ENCODE measurements at places on chromosomes 2 and 18.

DNA sequence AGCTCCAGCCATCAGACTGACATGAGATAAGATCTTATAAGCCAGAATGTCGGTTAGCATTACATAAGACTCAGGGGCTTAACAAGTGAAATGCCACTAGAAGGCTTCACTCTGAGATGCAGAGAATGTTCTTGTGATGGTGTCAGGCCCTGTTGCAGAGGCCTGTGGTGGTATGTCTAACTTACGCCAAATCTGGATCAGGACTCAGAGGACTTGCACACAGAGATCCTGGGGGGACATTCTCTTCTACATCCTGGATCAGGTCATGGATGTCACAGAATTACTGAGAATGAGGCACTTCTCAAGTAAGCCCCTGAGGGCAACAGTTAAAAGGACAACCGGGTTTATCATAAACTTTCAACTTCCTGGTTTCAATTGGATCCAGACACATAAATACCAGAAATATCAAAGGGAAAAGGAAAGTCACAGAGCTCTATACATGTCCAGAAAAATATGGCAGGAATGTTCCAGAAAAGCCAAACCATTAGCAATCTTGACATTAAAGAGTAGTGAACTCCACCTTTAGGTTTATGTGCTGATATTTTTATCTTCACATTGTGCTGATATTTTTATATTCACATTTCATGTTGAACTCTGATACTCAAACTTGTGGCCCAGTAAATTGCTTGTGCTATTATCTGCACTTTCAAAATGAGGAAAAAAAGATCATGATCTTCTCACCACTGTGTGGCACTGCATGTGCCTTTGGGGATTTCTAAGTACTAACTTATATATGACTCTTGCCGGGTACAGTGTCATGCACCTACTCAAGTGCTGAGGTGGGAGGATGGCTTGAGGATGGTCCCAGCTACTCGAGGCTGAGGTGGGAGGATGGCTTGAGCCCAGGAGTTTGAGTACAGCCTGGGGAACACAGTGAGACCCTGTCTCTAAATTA is 137.5 kb upstream of the RNF152 start:
- DNase-seq, result no peak

DNA sequence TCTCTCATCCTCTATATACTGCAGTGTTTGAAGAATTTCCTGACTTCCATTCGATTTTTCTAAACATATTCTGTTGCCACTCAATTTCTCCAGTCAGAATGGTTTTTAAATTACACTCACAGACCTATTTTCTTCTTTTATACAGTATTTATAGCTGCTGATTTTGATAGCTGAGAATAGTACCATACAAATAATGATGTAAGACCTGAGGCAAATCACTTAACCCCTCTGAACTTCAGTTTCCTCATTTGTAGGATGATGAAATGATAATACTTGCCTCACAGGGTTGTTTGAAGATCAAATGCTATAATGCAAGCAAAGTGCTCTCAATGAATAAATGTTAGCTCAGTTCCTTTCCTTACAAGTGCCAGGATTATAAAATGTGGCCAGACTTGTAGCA is 241.8 kb downstream of the CPS1 start:
- DNase-seq, result no peak

GRCh38 chr2:127479219-127479825 is 47.0 kb downstream of the IWS1 start:
- DNase-seq, result peak; percentile 43

DNA sequence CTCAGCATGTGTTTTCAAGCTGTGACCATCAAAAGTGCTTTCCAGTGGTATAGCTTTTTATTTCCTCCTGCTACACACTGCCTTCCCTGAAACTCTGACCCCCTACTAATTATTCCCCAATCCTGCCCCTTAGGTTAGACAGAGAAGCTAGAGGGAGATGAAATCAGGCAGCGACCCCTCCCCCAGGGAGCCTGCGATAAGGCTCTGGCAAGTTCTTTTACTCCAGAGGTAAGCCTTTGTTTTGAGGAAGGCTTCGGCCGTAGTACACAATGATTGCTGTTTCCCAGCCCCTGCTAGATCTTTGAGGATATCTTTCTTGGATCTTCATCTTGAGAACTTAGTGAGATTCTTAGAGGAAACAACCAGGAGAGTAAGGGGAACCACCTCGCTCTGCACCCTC is 33.5 kb upstream of the NOL4 start:
- DNase-seq, result no peak

DNA sequence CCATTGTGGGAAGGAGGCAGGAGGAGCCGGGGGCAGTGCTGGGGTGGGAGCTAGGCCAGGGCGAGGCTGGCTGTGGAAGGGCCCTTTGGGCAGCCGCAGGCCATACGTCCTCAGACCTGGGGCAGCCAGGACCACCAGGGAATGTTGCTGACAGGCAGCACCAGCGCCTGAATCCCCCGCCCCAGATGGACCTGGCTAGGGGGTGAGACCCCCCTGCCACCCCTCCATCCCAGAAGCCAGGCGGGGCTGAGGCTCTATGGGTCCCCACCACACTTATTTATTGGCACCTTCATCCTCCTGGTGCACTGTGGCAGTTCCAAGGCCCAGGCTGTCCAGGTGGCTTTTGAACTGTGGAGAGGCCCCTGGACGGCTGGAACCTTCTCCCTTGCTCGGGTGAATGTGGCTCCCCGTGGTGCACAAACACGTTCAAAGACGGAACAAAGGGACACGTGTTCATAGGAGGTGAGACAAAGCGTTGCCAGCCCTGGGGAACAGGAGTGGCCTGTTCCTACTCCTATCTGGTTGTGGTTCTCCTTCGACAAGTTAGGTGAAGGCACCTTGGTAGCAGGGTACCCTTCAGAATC is 35.1 kb downstream of the RAMP1 start:
- no peak for DNase-seq

DNA sequence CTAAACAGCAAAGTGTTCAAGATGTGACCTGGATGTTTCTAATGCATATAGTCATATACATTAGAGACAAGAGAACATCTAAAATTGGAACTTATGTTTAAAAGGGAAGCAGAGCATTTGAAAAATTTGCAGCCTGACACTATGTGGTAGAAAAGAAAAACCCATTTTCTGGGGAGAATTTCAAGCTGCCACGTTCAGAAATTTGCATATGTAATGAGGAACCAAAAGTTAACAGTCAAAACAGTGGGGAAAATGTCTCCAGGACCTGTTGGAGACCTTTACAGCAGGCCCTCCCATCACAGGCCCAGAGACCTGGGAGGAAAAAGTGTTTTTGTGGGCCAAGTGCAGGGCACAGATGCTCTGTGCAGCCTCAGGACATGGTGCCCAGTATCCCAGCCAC is 8.2 kb upstream of the TMEM18 start:
- DNase-seq, result no peak

- no peak for DNase-seq
Measured at GRCh38 chr18:76943542-76944339, 121.4 kb downstream of the ZNF236 start.

- no peak for DNase-seq
Measured at GRCh38 chr2:200399046-200399445, 92.6 kb downstream of the SPATS2L start.

GRCh38 chr2:42593282-42593681 is 24.9 kb downstream of the MTA3 start:
- no peak for DNase-seq

GRCh38 chr2:38259311-38259710 is 117.8 kb downstream of the ATL2 start:
- DNase-seq, result no peak

GRCh38 chr2:157498483-157498882 is 54.6 kb upstream of the CYTIP start:
- DNase-seq, result no peak

DNA sequence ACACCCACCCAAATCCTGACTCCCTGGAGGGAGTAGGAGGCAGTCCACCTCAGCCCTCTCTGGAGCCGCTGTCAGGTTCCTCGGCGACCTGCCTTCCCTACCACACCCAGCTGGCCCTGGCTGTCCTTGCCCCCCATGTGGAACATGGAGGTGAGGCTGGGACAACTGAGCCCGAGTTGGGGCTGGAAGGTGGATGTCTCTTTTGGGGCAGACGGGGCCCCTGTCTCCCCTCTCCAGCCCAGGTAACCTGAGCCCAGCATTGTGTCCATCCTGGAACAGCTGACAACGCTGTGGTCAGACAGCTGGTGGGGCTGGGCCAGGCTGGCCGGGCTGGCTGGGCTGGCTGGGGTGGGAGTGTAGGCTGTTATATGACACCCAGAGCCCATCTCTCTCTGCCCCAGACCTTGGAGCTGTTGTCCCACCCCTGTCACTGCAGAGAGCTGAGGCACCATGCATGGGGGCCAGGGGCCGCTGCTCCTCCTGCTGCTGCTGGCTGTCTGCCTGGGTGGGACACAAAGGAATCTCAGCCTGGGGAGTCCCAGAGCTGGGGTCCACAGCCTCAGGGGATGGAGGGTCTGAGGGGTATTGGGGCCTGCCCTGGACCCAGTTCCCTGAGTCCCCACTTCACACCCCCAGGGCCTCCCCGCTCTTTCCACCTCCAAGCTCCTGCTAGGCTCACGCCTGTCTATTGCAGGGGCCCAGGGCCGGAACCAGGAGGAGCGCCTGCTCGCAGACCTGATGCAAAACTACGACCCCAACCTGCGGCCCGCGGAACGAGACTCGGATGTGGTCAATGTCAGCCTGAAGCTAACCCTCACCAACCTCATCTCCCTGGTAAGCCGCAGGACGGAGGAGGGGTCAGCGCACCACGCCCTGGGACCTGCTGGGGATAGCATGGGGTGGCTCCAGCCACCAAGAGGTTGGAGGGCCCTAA is at the start of gene CHRNG:
CHRNG (plus strand) TSS at position 395 of the 934 bp plus-strand sequence; CDS start at position 451, 56 bp downstream.
- no peak for DNase-seq

- DNase-seq, result no peak
Measured at GRCh38 chr2:1749489-1750119, 5.3 kb upstream of the PXDN start.

- DNase-seq, result no peak
Measured at GRCh38 chr2:81747481-81748070, 1443.0 kb upstream of the LRRTM1 start.

DNA sequence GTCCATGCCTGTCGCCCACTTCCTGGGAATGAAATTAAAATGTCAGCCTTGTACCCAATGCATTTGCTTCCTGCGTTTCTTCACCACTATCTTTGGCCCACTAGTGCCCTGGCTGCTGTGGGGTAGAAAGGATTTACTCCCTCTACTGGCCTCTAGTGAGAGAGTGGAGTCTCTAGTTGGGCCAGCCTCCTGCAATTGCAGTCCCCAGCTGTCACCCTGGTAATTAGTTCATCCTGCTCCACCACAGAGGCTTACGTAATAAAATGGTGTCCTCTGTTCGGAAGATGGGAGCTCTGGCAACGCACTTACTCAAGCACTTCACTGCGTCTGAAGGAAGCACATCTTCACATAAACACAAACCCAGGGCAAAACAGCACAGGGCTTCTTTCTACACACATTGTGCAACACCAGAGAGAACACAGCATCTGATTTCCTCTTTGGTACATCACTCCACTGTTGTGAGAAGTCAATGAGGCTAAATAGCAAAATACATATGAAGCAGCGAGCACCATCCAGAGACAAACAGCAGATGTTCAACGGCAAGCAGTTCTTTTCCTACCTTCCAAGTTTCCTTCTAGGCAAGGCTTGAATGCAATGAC is 274.6 kb downstream of the LRATD1 start:
- DNase-seq, result no peak

DNA sequence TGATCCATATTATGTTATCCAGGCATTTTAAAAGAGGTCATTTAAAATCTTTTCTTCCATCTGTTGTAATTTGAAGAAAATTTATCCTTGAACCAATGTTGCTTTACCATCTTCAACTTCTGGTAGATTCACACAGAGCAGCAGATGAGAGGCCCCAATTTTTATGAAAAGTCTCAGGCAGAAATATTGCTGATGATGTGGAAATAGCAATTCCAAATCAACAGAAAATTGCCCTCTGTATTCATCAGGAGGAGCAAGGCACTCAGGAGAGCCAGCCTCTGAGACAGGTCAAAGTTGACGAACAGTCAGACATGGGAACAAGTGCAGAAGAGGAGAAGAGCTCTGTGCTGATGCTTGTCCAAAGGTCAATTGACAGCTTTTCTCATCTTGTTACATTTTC is 444.9 kb downstream of the NCKAP5 start:
- no peak for DNase-seq

- DNase-seq, result no peak
Measured at GRCh38 chr2:239756790-239757760, 268.1 kb downstream of the NDUFA10 start.
